ENCODE measurements at places on chromosomes 13 and 19. TPM values are rescaled to one million over a fixed set of nuclear protein-coding genes. Genes with fewer than 3 reads are reported as not detected.

DNA sequence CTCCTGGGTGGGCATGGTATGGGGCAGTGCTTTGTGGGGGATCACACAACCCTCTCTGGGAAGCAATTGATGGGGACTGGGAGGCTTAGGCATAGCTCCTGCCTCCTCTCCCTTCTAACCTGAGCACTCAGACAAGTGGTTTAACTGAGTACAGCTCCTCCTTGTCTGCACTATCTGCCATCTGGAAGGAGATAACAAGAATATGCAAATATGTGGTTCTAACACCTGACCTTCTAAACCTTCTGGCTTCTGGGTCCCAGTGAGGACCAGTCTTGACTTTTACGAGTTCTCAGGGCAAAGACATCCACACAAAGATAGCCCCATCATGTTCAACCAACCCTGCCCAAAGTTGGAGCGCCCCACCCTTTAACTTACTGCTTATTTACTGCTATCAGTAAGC is 381.0 kb upstream of the TSHZ3 start:
- DNase-seq = no peak

DNA sequence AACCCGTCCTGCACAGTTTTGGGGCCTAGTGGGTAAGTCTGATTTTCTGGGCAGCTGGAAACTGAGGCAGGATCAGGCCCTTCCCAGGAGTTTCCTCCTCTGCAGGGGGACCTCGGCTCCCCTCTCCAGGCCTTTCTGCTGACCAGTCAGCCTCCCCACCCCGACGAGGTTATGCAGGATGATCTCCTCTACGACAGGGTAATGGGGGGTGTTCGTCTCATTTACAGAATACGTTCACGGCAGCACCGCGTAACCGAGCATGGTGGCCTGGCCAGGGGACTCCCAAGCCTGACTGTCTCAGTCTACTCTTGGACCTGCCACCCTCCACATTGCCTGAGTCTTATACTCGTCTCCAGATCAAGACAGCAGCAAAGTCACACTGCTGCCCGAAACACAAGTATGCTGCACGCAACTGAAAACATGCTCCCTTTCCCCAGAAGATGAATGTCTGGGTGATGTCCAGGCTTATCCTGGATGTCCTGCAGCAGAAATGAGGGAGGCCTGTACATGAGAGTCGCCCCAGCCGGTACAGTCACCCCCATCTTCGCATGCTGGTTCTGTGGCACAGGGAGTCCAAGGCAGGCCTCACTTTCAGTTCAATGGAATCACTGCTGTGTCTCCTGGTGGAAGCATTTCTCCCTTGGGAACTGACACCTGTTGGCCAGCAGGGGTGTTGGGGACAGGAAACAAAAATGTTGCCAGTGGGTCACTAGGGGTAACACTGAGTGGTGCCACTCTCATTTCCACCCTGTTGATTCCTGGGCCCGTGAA is 120.8 kb downstream of the SOX1 start:
- DNase-seq = no peak

GPR42 gene
- not detected for polyA plus RNA-seq

FGF14 gene
- polyA plus RNA-seq = 0.64 TPM

- no peak for DNase-seq
Measured at GRCh38 chr13:79108914-79109643, 297.0 kb downstream of the RBM26 start.

- DNase-seq = no peak
Measured at GRCh38 chr13:27370305-27370872, 54.0 kb upstream of the GTF3A start.

GPR4 gene
- 4.7 TPM for polyA plus RNA-seq

GRCh38 chr19:3818466-3818865 is 32.3 kb upstream of the MATK start:
- DNase-seq = no peak

- DNase-seq = no peak
Measured at GRCh38 chr19:19606021-19606420, 12.5 kb downstream of the PBX4 start.

- no peak for DNase-seq
Measured at GRCh38 chr19:45195764-45196163, 17.2 kb downstream of the BLOC1S3 start.

ANGPTL8 gene
- polyA plus RNA-seq = not detected

GRK1 gene
- 0.12 TPM for polyA plus RNA-seq

- no peak for DNase-seq
Measured at GRCh38 chr13:49549289-49549688, 36.1 kb downstream of the RCBTB1 start.

DNA sequence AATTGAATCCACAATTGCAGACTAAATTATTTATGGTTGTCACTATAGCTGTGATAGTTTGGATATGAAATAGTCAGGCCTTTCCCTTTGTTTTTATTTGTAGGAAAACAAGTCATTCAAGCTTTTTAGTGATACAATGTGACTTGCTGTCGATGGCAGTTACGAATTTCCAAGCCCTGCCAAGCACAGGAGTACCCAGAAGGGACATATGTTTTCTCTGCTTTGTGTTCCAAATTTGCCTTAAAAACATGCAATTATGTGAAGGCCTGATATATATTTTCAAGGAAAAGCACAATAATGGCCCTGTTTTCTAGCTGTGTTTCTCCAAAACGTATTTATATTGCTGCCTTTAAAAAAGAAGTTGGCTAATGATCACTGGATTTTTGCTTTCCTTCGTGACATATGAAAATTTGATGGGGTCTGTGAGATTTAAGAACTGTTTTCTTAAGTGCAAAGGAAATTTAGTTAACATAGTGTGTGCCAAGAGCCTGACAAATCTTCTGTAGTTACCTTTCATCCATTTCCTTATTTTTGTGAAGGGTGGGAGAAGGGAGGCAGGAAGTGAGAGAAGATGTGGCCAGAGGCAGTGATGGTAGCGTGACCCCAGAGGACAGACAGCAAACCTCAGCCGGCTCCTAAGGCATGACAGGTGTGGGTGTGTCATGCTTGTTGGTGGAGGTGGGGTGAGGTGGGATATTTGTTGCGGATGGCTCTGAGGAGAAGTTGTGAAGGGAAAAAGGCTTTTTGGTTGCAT is 79.6 kb downstream of the TEX26 start:
- DNase-seq = no peak

DNA sequence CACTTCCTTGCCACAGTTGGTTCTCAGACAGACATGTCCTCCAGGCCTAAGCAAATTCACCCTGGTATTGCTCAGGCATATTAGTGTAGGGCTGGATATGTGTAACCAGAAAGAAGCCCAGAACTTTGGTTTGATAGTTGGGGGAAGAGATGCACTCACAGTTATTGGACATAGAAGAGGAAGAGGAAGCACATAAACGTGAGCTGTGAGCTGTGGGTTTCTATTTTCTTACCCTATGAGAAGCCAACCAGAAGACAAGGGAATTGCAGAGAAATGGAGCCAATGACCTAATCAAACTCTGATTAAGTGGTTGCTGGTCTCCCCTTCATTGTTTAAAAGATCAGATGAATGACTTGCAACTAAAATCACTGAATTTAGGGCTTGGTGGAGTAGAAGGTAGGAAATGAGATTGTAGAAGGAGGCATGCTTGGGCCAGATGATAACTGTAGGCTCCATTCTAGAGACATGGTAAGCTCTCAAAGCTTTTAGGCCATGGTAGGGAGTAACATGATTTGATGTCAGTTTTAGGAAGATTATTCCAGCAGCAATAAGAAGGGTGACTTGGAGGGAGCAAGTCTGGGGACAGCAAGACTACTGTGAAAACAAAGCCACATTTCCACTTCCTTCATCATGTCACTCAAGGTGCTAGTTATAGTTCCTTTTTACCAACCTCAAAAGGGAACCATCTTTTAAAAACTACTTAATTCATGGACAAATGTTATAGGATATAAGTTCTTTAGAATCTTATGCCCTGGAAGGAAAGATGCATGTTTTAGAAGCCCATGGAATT is 24.1 kb upstream of the WDFY2 start:
- DNase-seq = no peak

- DNase-seq = no peak
Measured at GRCh38 chr19:48751845-48752495, 471 bp downstream of the FUT1 start.

- no peak for DNase-seq
Measured at GRCh38 chr19:5953030-5953589, 24.8 kb downstream of the RANBP3 start.

DNA sequence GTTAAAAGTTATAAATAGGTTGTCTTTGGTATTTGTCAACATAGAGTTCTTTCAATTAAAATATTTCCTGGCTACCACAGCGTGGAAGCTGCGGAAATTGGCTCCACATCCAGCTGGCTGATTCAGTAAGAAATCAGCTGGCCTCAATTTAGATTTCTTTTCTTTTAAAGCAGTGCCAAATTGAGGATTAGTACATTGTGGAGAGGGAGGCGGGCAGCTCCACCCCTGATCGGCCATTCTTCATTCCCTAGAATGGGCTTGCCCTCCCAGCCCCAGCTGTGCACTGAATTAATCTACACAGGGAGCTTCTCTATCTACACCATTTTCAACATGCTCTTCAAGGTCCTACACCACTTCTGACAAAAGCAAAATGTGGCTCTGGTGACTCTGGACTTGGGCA is 624.8 kb downstream of the DACH1 start:
- no peak for DNase-seq

MTUS2 gene
- polyA plus RNA-seq = 1.0 TPM

VSTM2B gene
- 0.17 TPM for polyA plus RNA-seq

DNA sequence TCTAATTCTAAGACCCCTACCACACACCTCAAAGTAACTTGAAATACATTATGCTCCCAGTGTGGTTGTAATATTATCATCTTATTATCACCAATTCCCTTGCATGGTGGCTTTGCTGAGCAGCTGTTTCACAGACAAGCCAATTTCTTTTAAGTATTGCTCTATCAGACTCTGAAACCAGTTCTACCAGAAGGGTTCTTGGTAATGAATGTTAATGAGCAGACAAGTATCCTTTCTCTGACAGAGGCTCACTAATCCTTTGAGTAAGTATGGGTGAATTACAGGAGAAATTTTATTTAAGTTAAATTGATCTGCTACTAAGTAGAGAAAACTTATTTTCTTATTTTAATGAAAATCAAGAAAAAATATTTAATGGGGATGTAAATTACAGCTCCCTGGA is 326.0 kb downstream of the GPC6 start:
- DNase-seq = no peak

GRCh38 chr13:67094952-67095351 is 135.2 kb downstream of the PCDH9 start:
- DNase-seq = no peak

NCAN gene
- polyA plus RNA-seq = 0.07 TPM

DNA sequence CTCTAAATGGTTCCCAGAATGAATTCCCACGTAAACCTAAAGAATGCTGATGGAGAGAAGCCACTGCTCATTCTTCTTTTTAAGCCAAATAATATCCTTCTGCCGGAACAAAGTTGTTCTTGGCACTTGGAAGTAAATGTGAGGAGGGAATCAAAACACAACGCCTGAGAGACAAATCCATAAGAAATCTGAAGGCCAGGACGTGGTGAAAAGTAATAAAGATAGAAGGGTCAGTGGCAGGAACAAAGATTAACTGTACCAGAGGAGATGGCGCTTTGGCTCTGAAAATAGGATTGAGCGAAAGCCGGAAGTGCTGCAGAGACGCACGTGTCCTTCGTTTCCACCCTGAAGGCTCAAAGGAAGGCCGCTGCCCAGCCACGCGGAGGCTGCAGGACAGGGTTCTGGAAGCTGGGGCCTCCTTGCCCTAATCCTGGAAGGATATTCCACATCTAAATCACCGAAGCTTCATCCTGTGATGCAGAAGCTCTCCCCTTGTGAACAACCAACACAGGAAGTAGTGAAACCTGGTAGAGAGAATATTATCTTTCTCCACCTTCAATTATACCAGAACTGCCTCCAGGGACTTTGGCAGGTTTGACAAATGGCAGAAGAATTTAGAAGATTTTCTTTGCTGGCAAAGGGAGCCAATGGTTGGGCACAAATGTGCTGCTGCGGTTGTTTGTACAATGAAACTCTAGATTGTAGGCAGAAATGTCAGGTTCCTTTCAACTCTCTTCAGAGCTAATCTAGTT is 214.6 kb upstream of the SERP2 start:
- DNase-seq = no peak

- no peak for DNase-seq
Measured at GRCh38 chr19:4831304-4831978, at the start of gene TICAM1. TSS of gene TICAM1 (minus strand) at chr19:4831712. CDS start at chr19:4818377, 13,335 bp downstream.

DNA sequence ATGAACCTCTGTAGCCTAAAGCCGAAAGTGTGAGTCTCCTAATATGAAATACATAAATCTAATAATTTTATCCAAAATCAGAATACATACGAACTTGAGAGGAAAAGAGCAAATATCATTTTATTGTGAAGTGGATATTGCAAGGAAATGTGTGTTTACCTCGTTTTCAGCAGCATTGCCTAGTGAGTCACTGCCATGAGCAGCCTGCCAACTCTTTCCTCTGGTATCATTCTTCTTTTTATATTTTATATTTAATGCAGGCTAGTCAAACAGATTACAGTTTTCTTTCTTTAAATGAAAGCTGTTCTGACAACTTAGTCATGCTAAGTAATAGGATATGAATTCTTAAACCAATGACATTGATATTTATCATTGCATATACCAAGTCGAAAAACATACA is 44.2 kb downstream of the EDNRB start:
- DNase-seq = no peak

- DNase-seq = no peak
Measured at GRCh38 chr13:24083141-24083540, 77.4 kb upstream of the SPATA13 start.

GRCh38 chr19:12778017-12778904 is 2.9 kb upstream of the HOOK2 start:
- no peak for DNase-seq

FAM216B gene
- polyA plus RNA-seq = not detected

DNA sequence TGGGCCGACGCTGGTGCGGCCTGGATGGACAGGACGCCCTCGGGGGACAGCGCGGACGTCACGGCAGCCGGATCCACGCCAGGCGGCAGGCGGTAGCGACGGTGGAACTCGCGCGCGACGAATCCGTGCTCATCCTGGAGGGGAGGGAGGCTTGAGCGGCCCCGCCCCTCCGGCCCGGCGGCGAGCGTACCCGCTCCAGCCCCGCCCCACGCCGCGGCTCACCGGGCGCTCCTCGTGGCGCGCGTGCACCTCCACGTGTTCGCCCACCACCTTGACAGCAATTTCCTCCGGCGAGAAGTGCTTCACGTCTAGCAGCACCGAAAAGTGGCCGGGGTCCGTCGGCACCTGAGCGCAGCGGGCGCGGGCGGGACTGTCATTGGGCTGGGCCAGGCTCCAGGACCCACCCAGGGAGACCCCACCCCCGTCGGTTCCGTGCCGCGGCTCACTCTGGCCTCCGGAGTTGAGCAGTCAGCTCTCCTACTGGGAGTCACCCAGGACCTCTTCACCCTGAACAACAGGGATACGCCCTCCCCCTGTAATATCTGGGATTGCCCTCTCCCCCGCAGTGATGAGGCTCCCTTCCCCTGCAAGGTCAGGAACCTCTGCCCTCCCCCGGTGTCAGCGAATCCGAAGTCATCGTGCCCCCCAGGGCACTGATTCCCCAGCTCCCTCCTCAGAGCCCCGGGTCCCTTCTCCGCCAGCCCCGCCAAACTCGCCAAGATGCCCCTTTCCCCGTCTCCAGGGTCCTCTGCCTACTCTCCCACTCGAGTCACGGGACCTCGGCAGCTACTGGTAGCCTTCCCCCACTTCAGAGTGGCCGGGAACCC is 1.1 kb downstream of the HSPB6 start:
- no peak for DNase-seq
